ENCODE measurements at places on chromosomes 1 and 21.

DNA sequence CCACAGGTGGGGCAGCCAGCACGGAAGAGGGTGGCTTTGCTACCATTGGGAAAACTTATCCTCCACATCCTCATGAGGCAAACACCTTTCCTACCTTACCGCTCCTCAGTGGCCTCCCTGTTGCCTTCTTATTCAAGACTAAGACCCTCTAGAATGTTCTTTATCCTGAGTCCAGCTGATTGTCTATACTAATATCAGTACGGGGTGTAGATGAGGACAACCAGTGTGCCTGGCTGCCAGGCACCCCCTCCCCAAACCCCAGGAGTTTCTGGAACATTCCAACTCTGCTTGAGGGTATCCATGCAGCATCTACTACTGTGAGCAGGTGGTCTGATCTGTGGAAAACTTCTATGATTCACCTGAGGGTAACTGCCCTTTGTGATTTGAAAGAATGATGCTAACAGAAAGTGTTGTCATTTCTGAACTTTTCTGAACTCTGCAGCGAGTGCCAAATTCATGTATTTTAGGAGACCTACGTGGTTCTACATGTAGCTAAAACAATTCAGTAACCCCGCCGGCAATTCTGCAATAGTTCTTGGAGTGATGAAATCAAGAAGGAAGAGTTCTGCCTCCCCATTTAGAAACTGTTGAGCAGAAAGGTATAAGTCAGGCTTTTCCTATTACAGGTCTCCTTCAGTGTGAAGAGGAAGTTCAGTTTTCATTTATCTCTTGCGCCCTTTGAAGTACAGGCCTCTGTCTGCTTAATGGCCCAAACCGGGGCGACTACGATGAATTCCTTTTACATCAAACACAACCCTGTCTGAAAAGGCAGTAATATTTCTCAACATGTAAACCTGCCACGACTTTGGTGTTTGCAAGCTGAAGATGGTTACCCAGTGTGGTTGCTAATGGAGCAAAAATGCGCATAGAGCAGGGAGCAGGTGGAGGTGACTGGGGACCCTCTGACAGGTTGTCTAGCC, 80.4 kb downstream of the RUNX1 start:
- DNase-seq, result no peak

- no peak for DNase-seq
These were observed 148.0 kb upstream of the C1orf174 start for GRCh38 chr1:4048076-4048475.

DNA sequence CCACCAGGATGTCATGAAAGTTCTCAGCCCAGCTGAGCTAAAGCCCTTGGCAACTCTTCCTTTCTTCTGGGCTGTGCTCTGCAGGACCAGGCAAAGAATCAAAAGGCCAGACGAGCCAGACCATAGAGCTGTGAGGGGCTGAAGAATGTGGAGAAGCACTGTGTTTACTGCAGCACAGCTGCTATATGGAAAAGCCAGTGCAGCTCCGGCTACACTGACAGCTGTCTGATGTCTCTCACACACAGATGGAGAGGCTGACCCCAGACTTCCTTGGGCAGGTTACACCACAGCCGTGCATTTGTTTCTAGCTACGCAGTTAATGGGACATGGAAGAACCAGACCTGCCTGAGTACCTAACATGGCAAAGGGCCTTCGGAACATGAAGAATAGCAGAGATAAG, 40.3 kb downstream of the CD247 start:
- no peak for DNase-seq

GRCh38 chr21:28704746-28705145, 287.9 kb downstream of the LTN1 start:
- DNase-seq, result no peak

DNA sequence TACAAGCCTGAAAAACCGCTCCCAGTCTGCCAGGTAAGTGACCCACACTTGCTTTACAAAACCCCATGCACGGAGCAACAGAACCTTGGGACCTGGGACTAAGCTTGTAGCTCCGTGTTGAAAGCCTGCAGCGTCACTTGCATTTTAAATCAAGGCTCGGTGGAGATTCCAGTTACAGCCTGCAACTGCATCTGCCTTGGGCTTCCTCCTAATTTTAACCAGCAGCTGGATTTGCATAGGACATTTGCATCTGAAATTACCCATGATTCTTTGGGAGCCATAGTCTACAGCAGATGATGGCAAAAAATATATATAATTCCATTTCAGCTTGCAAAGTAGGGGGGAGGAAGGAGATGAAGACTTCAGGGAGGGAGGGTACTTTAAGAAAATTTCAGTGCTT, 62.4 kb upstream of the IGSF21 start:
- no peak for DNase-seq

DNA sequence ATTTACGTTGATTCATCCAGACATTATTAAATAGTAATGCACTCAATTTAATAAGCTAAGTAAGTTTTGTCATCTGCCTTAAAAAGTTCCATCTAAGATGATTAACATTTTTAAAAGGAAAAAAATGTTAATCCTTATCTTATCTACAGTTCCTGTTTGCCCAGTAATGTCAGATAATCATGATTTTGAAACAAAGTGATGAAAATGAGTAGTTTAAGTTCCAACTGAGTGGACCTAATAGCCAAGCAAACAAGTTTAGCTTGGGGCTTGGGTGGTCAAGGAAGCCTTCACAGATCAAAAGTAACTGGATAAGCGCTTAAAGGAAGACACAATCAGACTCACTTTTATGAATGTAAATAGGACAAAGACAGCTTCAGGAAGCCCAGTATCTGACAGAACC, 40.5 kb upstream of the JAK1 start:
- no peak for DNase-seq

DNA sequence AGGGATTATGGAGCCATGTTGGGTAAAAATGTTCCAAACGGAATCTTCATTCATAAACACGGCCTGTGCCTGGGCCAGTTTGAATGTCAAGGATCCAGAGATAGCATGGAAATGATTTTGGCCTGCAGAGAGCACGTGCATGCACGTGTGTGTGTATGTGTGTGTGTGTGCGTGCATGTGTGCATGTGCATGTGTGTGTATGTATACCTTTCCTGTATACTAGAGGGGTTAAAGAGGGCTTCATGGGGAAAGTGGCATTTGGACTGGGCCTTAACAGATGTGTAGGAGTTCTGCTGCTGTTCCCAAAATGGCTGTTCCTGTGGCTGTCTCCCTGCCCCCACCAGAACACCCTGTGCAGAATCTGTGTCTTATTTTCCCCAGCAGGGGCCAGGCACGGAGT, 21.7 kb downstream of the TTC39A start:
- no peak for DNase-seq

- DNase-seq, result no peak
These were observed 49.3 kb upstream of the PSEN2 start for GRCh38 chr1:226820941-226821718.

- DNase-seq, result no peak
These were observed 56.9 kb downstream of the ATP1A1 start for GRCh38 chr1:116429821-116430374.

GRCh38 chr1:33045246-33045645, 8.6 kb upstream of the AK2 start:
- DNase-seq, result no peak

DNA sequence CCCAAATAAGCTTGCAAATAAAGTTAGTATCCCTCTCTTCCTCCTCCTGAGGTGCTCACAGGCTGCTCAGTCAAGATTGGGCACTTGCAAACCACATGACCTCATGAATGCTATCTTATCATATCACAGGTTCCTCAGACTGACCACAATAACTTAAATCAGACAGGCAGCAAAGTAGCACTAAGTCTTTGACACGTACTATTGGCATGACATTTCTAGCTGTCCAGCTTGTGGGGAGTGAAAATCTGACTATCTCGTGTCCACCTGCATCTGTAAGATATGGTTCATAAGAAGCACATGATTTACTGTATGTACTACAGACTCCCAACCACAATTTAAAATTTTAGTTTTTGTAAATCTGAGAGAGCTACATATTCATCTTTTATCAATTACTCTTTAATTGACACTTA, 58.0 kb upstream of the GFI1 start:
- no peak for DNase-seq

DNA sequence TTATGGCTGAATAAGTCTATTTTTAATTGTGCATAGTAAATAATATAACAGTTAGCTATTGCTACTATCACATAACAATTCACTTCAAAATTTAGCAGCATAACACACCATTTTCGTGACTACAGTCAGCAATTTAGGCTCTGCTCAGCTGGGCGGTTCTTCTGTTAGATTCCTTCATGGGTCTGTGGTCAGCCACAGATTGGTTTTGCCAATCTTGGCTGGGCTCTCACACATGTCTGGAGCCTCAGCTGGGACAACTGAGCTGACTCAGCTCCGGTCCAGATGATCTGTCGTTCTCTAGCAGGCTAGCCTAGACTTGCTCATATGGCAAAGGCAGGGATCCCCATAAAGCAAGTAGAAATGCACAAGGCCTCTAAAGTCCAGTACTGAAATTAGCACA, 15.1 kb upstream of the CDC42BPA start:
- no peak for DNase-seq

- no peak for DNase-seq
These were observed 774.8 kb upstream of the ADAMTS5 start for GRCh38 chr21:27741736-27742135.

GRCh38 chr1:43479414-43479813, 25.7 kb upstream of the HYI start:
- DNase-seq, result no peak

- DNase-seq, result no peak
These were observed 6.7 kb upstream of the SAMD11 start for GRCh38 chr1:917076-917459.

- DNase-seq, result no peak
These were observed 699.2 kb upstream of the ZP4 start for GRCh38 chr1:238589843-238590435.

DNA sequence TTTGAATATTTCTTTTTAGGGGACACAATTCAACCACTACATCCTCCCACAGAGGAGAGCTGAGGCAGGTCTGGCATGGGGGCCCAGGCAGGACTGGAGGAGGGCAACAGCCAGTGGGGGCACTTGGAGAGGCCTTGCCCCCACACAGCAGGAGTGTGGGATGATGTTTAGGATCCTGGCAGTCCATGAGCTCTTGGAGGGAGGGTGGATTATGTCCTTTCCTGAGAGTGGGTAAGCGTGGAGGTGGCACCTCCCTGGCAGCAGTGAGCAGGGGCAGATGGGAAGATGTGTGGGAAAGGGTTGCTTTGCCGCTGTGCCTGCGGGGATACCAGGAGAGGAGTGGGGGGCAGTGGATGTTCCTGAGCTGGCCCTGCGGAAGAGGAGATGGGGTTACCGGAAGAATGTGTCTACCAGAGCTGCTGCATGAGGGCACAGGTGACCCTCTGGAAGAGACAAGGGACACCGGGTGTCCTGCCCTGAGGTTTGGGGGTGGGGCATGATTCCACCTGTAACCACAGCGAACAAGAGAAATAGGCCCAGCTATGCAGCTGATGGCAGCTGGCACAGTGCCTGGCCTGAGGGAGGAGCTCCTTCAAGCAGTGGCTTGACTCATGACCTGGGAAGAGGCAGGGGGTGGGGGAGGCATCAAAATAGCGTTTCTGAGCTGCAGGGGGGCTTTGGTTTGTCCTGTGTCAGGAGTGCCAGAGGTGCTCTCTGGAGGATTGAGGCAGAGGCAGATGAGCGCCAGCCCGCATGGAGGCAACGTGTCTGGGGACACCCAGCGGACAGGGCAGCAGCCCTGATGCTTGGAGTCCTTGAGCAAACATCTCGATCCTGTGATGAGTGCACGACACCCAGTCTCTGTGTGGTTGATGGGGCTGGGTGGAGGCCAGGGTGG, 123.9 kb upstream of the TMPRSS2 start:
- DNase-seq, result no peak

DNA sequence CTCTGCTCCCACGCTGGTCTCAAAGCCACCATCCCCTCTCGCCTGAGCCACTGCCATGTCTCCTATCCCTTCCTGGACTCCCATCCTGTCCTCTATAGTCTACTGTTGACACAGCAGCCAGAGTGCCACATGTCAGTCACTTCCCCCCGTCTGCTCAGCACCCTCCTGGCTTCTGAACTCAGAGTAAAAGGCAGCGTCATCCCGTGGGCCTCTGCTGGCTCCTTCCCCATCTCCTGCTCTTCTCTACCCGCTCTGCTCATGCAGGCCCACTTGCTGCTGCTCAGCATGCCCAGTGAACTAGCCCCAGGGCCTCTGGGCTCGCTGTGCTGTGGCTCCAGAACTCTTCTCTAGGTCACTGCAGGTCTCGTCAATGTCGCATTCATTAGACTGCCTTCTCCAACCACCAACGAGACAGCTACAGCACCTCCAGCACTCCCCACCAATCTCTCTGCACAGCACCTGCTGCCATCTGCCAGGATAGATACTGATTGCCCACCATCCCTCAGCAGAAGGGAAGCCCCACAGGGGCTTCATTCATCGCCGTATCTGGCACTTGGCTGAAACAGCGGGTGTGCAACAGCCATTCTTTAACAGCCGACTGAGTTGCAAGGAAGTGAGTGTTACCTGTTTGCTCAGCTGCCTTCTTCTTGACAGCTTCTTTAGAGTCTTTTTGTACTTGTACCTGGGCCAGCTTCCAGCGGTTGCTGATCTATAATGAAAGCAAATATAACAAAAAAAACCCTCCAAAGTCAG, 11.8 kb upstream of the SRM start:
- no peak for DNase-seq

- no peak for DNase-seq
These were observed 248.3 kb downstream of the NUF2 start for GRCh38 chr1:163570071-163570470.

- no peak for DNase-seq
These were observed 759 bp downstream of the GPR157 start for GRCh38 chr1:9128166-9128519.

- DNase-seq, result no peak
These were observed 103.2 kb downstream of the SGIP1 start for GRCh38 chr1:66637146-66637545.

GRCh38 chr1:155077758-155078445, 735 bp upstream of the EFNA3 start:
- no peak for DNase-seq

DNA sequence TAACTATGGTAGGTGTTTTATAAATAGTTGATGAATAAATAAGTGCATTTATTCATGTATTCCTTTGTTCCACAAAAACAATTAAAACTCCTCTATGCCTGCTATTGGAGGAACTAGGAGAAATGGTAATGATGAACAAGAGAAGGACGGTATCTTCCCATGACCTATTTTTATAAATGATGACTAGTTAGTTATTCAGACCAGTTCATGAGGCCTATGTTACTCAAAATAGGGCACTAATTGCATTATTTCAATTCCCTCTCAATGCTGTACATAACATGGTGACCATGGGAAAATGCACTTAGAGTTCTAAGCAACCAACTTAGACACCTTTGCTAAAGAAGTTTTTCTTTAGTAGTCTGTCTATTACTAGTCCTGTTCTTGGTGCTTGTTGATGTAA, 53.1 kb downstream of the XCL1 start:
- no peak for DNase-seq

- DNase-seq, result no peak
These were observed 135.2 kb downstream of the PSMG1 start for GRCh38 chr21:39048064-39048463.

Measured in stimulated activated CD4-positive, alpha-beta T cell treated with anti-CD3 and anti-CD28 coated beads, Interleukin-4, amount 100 ng/mL, for 1 hour (primary cell).